ENCODE measurements at places on chromosomes 6 and 20.

DNA sequence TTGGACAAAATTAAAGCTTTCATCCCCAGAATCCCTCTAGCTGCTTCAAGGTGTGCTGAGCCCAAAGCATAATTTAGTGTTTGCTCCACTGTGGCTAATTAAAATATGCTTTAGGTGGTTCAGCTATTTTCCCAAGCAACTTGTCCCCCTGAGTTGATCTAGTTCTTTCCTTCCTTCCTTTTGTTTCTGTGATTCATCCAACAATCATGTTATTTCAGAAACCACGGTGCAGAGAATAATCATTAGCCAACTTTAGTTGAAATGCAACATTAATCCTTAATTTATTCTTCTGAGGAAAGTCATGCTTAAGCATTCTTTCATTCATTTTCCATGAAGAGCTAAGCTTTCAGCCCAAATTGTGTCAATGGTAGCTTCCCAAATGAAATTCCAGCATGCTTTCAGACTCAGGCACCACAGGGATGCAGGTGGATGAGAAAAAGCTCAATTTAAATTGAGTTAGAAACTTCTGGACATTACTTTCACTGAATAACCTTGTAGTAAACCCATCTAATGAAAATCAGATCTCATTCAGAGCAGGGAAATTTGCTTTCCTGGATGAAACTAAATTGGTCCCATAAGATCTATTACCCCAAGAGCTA lies 209.0 kb upstream of the NT5E start:
- DNase-seq, result no peak

DNA sequence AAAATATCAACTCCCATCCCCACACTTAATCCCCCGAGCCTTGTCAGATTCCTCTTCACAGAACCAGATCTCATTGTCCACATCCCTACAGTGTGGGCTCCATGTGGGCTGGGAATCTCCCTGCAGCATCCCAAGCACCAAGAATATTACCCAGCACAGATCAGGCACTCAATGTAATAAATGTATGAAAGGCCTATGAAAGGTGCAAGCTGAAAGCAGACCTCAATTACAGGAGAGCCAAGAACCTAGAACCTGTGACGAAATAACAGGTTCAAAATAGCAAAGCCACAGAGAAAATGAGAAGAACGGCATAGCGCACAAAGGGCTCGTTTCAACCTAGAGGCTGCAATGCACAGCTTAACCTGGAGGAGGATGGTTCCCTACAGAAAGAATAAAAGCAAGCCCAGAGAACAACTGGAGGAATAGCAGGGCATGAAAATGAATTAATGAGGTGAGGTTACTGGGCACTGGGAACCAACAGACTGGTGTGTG lies 3.1 kb downstream of the SLC23A2 start:
- no peak for DNase-seq

DNA sequence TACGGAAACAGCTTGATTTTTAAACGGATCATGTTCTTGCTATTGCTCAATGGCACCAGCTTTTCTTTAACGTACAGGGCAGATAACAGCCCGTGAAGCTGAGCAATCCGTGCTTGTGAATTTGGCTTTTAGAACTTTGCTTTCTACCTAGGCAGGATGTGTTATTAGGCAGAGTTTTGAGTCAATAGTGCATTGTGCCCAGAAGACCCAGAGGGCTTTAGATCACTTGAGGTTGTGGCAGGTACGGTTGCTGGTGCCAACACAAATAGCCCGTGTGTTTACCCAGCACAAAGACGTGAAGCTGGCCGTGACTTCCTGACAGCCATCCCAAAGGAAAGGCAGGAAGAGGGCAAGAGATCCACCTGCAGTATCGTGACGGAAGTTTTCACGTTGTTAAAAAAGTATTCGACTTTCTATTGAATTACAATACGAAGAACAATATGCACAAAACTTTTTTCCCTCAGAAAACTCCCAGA lies 117.4 kb upstream of the FRMD1 start:
- no peak for DNase-seq

DNA sequence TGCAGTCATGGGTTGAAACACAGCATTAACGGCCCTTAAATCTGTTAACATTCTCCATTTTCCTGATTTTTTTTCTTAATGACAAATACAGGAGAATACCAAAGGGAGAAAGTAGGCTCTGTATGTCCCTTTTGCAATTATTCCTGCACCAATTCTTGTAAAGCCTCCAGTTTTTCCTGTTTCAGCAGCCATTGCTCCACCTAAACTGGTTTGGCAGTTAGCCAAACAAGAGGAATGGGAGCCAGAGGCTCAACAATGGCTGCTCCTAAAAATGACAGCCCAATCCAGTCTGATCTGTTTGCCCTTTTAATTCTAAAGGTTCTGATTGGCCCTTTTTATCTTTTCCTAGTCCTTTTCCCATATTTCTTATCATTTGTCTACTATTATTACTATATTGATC lies 284.2 kb upstream of the SGK1 start:
- no peak for DNase-seq

DNA sequence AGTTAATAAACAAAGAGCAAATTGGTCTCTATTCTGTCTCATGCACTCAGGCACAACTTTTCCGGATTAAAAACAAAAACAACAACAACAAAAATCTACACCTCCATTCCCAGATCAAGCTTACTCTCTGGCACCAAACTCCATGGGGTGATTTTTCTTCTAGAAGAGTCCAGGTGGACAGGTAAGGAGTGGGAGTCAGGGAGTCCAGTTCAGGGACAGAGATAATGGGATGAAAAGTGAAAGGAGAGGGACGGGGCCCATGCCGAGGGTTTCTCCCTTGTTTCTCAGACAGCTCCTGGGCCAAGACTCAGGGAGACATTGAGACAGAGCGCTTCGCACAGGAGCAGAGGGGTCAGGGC lies 437 bp upstream of the HLA-A start:
- DNase-seq, result no peak

- no peak for DNase-seq
These were observed 1.9 kb downstream of the KLHL32 start for GRCh38 chr6:96926425-96926824.

DNA sequence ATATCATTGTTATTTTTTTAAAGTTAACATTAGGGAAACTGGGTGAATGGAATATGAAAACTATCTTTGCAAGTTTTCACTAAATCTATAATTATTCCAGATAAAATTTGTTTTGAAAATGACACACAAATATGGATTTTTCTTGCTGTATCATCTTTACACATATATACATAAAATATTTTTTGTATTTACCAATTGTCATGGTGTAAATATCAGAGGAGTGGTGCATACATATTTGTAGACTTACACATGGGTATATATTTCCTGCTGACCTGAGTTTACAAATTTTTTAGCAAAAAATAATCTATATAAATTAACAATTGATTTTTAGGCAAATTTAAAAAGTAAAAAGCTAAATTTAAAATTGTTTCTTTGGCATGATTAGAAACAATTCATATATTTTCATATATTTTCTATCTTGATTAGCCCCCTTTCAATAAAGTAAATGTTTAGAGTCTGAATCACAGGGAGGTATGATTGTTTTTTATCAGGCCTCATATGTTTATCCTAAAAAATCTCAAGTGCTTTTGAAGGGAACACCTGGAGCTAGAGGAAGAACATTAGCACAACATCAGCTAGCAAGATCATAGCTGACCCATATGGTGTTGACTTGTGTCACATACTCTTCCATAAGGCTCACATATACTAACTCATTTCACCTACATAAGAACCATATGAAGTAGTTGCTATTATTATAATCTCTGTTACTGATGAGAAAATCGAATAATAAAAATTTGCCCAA lies 671.8 kb upstream of the GJE1 start:
- no peak for DNase-seq

DNA sequence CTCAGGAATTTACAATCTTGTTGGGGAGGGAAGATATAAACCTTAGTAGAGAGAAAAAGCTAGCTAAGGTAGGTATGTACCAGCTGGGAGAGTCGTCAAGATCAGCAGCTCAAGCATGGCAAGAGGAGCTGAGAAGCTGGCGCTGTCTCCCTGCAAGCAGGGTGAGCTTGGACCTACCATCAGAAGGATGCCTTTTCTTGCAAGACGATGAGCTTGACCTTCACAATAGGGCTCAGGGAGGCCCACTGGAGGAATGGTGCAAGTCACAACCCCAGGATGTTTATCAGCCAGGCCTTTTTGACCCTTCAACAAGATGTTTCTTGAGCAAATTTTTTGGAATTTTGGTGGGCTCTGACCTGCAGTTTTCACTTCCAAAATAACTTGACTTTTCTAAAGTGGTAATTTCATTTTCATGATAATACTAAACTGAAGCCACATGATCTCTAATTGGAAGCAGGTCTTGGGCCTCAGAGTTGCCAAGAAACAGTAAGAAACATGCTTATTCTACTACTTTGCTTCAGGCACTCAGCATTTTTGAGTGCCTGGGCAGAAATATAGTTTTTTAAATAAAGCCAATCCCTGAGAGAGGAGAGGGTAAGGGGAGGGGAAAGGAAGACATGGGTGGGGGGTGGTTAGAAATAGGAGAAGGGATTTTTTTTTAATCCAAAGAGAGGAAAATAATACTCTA lies 258.1 kb downstream of the CLIC5 start:
- no peak for DNase-seq

- DNase-seq, result no peak
These were observed 115.2 kb downstream of the TOX2 start for GRCh38 chr20:44029848-44030230.

GRCh38 chr20:25859649-25860530 lies 163.2 kb upstream of the ZNF337 start:
- no peak for DNase-seq

DNA sequence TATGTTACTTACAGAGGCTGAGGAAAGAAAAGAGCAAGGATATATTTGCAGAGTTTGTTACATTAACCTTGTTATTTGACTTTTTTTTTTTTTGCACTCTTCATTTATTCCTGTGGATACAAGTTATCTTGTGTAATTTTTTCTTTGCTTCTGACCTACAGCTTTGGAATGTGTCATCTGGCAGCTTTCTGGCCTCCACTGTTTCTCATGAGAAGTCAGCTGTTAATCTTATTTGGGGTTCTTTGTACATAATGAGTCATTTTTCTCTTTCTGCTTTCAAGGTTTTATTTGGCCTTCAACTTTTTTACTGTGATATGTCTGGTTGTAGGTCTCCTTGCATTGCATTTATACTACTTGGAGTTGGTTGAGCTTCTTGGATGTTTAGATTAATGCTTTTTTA lies 333.4 kb downstream of the SMOC2 start:
- DNase-seq, result no peak

DNA sequence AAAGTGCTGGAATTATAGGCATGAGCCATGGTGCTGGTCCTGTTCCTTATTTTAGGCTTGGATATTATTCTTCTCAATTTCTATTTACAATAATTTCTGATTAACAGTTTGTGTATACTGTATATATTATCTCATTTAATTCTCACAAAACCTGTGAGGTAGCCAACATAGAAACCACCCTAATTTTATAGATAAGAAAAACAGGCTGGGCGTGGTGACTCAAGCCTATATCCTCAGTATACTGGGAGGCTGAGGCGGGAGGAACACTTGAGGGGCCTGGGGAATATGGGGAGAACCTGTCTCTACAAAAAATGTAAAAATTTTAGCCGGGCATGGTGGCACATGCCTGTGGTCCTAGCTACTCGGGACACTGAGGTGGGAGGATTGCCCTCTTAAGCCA lies 3.8 kb upstream of the AFG1L start:
- no peak for DNase-seq

GRCh38 chr6:115932481-115932880 lies 128.2 kb downstream of the FRK start:
- no peak for DNase-seq

DNA sequence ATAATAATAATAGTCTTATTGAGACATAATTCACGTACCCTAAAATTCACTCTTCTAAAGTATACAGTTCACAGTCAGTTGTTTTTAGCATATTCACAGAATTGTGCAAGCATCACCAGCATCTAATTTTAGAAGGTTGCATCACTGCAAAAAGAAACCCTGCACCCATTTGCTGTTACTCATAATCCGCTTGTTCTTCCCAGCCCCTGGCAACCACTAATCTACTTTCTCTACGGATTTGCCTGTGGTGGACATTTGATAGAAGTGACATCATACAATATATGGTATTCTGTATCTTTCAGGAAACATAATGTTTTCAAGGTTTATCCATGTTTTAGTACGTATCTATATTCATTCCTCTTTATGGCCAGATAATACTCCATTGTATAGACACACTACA lies 41.5 kb upstream of the FAM184A start:
- no peak for DNase-seq

GRCh38 chr6:37170273-37171200 lies 585 bp downstream of the PIM1 start:
- no peak for DNase-seq

DNA sequence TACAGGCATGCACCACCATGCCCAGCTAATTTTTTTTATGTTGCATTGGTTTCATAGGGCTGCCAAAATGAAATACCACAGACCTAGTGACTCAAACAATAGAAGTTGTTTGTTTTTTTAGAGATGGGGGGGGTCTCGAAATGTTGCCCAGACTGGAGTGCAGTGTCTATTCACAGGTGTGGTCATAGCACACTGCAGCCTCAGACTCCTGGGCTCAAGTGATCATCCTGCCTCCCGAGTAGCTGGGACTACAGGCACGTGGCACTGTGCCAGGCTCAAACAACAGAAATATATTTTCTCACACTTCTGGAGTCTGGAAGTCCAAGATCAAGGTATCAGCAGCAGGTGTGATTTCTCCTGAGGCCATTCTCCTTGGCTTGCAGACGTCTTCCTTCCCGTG lies 6.6 kb upstream of the SLC16A10 start:
- no peak for DNase-seq

DNA sequence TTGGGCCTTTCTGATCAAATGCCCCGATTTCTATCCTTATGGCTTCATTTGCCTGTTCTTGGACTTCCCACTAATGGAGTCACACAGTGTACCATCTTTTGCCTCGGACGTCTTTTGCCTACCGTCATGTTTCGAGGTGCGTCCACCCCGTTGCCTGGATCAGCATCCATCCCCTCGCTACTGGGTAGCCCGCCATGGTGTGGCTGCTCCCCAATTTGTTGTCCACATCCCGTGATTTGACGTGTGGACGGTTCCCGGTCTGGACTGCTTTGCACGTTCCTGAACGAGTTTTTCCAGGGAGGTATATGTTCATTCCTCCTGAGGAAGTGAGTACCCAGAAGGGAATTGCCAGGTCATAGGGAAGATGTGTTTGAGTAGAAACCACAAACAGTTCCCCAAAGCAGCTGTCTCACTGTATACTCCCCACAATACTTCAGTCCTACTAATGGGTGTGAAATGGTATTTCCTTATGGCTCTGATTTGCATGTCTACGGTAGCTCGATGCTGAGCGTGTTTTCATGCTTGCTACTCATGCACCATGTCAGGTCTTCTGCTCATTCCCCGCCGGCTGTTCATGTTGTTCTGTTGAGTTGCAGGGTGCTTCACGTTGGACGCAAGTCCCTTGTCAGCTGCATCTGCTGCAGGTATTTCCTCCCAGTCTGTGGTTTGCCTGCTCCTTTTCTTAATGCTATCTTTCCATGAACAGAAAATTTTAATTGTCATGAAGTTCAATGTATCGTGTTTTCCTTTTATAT lies 86.8 kb upstream of the AFDN start:
- no peak for DNase-seq

GRCh38 chr20:61251529-61252393 lies at the start of gene CDH4:
Gene CDH4 (plus strand): TSS chr20:61252261.
- no peak for DNase-seq
